Activated T-helper 9 cell treated with anti-CD3 and anti-CD28 coated beads, Interleukin-2, amount 50 U/mL, for 16 hours (primary cell): ENCODE measurements at places on chromosomes 5 and 9.

- DNase-seq = no peak
These were observed 26.9 kb downstream of the SLC46A2 start for GRCh38 chr9:112863746-112864145.

DNA sequence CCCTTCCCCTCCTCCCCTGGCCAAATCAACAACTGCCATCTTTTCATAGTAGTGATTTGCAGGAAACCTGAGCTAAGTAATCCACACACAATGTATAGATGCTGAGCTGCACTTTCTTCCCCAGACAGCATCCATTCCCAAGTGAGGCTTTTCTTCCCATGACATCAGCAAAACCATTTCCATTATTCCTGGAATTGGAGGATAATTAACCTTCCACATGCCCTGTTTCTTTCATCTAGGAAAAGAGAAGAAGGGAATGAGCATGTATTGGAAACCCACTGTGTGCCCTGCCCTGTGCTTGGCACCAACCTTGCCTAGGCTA lies 268.0 kb downstream of the ZSWIM6 start:
- DNase-seq = no peak

GRCh38 chr9:113143432-113144227 lies 7.2 kb upstream of the SLC31A2 start:
- no peak for DNase-seq

- no peak for DNase-seq
These were observed 921.1 kb upstream of the EDIL3 start for GRCh38 chr5:85305766-85306165.

- DNase-seq = no peak
These were observed 376.0 kb upstream of the IRX2 start for GRCh38 chr5:3127423-3127911.

GRCh38 chr9:127953768-127954505 lies 16.3 kb upstream of the DPM2 start:
- no peak for DNase-seq

GRCh38 chr9:5375091-5375490 lies 35.4 kb upstream of the RLN1 start:
- DNase-seq = no peak

DNA sequence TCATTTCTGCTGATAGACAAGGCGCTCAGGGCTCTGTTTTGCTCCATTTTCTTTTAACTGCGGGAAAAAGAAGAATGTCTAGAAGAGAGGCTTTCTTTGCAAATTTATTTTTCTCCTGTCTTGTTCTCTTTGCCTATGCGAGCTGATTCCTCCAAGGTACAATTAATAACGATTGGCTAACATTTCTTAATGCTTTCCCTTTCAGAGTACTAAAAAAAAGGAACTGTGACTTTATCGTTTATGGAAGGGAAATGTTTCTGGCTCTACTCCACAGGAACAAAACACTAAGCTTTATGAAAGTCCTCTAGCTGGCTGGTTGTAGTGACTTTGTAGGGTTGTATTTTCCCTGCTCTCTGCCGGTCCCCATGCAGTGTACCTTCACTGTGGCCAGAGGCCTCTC lies 11.7 kb downstream of the NSG2 start:
- DNase-seq = no peak

DNA sequence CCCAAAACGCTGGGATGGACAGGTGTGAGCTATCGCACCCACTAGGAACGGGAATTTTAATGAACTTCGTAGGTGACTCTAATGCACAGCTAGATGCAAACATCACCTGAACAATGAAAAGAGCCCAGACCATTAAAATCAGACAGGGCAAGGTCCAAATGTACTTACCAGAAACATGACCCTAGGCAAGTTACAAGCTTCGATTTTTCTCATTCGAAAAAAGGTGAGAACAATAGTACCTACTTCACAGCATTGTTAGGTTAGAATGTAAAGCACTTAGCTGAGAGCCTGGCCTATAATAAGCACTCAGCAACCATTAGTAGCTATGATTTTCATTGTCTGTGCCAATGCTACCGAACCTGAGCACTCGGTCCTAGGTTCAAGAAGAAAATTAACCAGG lies 5.8 kb upstream of the KLHL3 start:
- DNase-seq = no peak
